ENCODE measurements at places on chromosomes 3 and 15. TPM values are rescaled to one million over a fixed set of nuclear protein-coding genes. Genes with fewer than 3 reads are reported as not detected.

- no peak for DNase-seq
These were observed 532.9 kb upstream of the IL12A start for GRCh38 chr3:159455741-159456181.

DNA sequence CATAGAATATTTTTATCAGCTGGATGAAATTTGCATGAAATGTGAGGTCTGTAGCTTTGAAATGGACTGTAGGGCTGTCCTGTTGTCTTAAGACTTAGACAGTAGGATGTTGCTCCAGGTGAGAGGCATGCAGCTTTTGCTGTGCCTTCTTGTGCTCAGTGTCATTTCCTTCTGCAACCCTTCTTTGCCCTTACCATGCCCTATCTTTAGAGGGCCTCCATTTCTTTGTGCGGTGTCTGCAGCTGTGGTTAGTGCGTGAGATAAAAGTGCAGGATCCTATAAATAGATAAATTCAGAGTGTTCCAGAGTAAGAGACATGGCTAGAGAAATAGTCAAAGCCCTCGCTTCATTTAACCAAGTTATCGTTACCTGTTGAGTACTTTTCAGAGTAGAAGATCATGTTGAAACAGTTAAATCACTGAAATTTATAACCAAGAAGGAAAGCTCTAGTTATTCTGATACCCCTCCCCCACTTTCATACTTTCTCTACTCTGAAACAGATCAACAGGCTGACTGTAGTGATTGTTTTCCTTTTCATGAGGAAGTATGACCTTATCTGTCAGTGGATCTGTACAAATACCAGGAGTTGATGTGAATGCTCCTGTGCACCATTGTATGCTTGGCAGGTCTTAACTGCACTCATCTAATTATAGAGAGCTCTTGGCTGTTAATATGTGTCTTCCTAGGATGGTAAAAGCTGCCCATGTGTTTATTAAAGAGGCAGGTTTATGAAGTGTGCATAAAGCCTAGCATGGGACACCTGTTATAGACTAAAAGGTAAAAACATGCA lies 18.2 kb downstream of the EIF3J start:
- DNase-seq: no peak

DNA sequence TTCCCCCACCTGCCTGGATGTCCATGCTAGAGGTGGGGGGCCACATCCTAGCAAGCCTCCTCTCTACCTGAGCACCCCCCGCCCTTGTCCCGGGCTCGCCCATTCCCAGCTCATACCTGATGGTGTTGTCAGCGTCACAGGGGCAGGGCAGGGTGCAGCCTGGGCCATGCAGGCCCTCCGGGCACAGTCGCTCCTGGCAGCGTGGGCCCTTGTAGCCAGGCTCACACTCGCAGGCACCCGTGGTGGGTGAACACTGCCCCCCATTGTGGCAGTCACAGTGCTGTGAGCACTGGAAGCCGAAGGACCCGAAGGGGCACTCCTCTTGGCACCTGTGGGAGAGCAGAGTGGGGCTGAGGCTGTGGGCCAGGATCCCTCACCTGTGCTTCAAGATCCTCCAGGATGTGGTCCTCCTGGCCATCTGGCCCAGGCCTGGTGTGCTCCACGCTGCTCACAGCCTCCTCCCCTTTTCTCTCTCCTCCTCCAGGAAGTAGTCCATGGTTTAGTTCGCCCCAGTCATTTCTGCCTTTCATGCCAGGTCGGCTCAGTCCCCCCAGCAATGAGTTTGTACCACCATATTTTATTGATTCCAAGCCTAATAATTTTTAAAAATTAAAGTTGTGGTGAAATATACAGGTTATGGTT lies 95.6 kb downstream of the RAB11A start:
- DNase-seq: no peak

GRCh38 chr3:112689989-112690388 lies 49.0 kb upstream of the CCDC80 start:
- DNase-seq: no peak

SRPRB gene
- 25.3 TPM for total RNA-seq

DNA sequence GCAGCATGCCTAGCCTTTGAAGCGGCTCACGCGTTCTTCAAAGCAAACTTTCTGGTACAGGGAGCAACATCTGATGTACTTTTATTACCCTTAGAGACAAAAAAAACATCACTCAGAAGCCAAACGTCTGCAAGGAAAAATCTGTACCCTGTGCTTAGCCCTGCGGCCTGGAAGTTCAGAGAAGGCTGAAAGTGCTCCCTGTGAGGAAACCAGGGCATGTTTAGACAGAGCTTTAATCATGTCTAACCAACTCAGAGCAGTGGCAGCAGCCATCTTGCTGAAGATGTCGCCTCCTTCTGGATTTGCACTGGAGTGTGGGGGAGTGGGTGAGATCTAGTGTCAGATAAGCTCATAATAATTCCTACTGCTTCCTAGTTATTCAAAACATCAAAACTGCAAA lies 170.4 kb downstream of the P3H2 start:
- no peak for DNase-seq

NCK1 gene
- total RNA-seq: 28.4 TPM

DNA sequence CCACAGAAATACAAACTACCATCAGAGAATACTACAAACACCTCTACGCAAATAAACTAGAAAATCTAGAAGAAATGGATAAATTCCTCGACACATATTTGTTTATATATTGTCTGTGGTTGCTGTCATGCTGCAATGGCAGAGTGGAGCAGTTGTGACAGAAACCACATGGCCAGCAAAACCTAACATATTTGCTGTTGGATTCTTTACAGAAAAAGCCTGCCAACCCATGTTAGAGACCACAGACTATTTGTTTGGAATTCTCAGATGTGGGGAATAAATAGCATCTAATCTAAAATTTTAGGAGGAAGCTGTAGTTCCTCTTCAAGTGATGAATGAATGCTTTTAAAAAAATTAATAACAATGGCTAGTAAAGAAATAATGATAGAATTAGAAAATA lies 341.6 kb upstream of the AZI2 start:
- DNase-seq: no peak

DNA sequence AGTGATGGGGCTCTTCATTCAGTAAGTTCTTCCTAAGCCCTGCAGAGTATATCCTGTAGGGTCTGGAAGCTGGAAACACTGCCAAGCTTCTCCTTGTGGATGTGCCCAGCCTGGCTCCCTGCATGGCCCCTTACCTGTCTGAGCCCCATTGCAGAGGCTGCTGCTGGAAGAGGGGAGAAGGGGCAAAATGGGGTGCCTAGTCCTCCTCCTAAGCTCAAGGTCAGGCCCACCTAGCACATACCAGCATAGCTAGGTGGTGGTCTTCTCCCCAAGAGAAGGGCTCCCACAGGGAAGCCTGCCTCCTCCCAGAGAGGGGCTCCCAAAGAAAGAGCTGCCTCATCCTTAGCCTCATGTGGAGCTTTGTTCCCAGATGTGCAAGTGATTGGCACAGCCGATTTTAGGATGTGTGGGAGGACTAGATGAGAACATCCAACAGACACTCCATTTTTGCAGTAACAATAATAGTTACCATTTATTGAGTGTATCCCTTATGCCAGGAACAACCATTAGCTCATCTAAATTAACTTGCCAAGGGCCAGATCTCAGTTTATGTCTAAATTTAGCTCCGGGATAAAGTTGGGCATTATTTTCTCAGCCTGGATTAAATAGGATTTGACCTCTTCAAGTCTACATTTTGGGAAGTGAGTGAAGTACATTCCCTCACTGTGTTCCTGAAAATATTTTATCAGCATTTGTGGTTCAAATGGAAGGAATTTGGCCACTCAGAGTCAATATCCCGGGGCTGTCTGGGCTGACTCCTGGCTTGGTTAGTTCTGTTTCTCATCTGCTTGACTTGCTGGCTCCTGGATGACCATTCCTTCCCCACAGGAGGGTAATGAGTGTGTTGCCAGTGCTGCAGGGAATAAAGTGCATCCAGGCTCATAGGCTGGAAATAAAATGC lies 291.1 kb upstream of the ROPN1 start:
- DNase-seq: no peak

GRCh38 chr15:93257920-93258319 lies 168.9 kb upstream of the RGMA start:
- no peak for DNase-seq

CKMT1A gene
- total RNA-seq: 27.3 TPM

GRCh38 chr3:16373341-16373946 lies 108.4 kb downstream of the OXNAD1 start:
- no peak for DNase-seq

- DNase-seq: no peak
These were observed 1.9 kb downstream of the UBR1 start for GRCh38 chr15:43103907-43104306.

GRCh38 chr15:86615816-86616215 lies 536.1 kb downstream of the AGBL1 start:
- DNase-seq: no peak

GRCh38 chr3:152941859-152942258 lies 106.9 kb downstream of the P2RY1 start:
- DNase-seq: no peak
